ENCODE measurements at places on chromosomes 13 and 19. TPM values are rescaled to one million over a fixed set of nuclear protein-coding genes. Genes with fewer than 3 reads are reported as not detected.

- no peak for DNase-seq
Measured at GRCh38 chr13:51833980-51834379, 11.0 kb downstream of the TMEM272 start.

- DNase-seq = no peak
Measured at GRCh38 chr13:60887711-60888110, 490.7 kb downstream of the TDRD3 start.

DNA sequence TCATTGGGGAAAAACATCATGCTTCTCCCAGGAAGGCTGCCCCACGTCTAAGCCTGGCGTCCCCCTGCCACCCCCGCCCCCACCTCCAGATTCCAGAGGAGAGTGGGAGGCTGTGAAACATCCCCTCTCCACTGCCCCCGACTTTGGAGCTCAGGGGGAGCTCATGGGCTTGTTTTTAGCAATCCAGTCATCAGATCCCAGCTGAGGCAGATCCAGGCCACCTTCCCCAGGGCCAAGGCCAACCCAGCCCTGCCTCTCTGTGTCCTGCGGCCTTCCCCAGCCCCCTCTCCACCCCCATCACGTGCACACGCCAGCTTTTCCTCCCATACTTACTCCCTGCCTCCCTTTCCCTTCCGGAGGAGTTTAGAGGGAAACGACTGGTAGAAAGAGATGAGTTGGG, 38.8 kb downstream of the SHISA2 start:
- no peak for DNase-seq

DNA sequence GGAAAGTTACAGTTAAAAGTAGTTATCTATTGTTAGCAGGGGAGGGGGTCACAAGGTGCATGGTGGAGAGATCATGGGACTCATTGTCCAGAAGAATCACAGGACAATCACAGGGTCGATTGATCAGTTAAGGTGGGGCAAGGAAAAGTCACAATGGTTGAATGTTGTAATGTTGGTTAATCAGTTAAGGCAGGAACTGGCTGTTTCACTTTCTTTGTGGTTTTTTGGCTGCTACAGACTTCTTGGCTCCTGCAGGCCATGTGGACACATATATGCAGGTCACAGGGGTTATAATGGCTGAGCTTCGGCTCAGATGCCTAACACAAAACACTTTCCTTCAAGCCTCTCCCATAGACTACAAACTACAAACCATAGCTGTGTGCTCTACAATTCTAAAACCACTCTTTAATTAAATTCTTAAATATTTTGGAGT, 6.9 kb upstream of the ZNF431 start:
- DNase-seq = no peak

Gene PEX11G
- 2.6 TPM for total RNA-seq

DNA sequence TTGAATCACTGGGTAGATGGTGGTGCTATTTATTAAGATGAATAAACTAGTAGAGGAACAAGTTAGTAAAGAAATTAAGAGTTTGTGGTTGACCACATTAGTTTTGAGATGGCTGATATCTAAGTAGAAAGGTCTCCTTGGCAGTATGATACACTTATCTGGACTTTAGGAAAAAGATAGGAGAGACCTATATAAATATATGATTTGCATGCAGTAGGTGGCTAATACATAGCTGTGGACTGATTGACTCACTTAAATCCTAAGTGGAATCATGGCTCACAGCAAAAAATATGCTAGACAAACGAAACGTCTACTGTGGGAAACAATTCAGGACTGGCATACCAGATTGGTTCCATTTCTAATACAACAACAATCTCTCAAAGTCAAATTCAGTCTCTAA, 92.0 kb downstream of the CAB39L start:
- no peak for DNase-seq

Gene CACNA1A
- total RNA-seq = 0.32 TPM

Gene ZNF134
- 21.2 TPM for total RNA-seq

Gene MATK
- total RNA-seq = not detected

- peak; percentile 56 for DNase-seq
Measured at GRCh38 chr19:43534816-43535761, 2.1 kb downstream of the ZNF575 start.

Gene GJA3
- 0.97 TPM for total RNA-seq

Gene OLFM2
- 1.3 TPM for total RNA-seq

DNA sequence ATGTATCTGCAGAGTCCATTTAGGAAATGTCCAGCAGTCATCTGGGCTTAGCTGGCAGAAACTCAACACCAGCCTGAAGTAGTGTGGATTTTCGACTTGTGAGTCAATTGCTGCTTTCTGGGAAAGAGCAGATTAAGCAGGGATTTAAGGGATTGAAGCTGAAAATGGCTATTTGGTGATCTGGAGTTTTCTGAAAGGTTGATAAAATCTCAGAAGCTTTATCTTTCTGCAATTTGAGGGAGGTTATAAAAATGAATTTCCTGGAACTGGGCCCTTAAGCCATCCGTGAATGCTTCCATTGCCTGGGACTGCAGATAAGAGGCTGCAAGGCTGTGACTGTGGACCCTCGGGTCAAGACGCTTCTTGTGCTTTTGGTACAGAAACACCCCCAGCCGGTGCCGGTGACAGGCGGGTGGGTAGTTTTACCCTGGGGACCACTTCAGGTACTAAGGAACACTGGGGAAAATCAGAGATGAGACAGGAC, 61.5 kb downstream of the COL4A1 start:
- peak; percentile 90 for DNase-seq

Gene ATP4A
- total RNA-seq = not detected

- no peak for DNase-seq
Measured at GRCh38 chr13:46382224-46382623, 4.8 kb downstream of the RUBCNL start.

DNA sequence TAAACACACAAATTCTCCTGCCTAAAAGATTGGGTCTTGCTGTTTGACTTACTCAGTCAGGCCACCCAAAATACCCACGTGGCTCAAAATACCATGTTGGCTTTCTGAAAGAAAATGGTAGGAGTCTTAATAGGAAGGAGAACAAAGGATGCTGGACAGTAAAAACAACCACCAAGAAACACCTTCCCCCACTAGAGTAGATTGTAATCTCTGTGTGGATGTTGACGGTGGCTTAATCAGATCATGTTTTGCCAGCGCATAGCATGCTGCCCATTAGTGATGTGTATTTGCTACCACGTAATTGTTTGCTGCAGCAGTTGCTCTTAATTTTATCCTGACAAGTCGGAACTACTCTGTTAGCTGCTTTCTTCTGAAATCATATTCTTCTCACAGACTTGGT, 1229.3 kb upstream of the SLC10A2 start:
- no peak for DNase-seq

DNA sequence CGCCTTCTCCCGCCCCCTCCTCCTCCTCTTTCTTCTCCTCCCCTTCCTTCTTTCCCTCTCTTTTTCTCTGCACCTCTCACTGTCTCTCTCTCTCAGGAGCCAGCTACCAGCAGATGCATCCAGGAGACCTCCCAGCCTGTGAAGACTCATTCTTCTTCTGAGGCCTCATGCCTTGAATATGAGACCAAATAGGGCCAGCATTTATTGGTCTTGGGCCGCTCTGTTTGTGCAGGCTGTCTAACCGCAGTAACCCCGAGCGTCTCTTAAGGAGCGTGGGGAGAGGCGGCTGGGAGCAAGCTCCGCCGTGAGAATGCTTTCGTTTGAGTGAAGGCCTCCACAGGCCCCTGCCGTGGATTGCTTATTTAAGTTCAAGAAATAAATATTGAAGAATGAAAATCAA, 167.0 kb downstream of the NUFIP1 start:
- no peak for DNase-seq

Gene CATSPERD
- total RNA-seq = not detected

- DNase-seq = no peak
Measured at GRCh38 chr19:33622809-33623511, 1.2 kb downstream of the CHST8 start.

GRCh38 chr13:29901710-29902631, 51.6 kb upstream of the UBL3 start:
- DNase-seq = peak; percentile 99

GRCh38 chr19:439167-439900, 21.5 kb downstream of the SHC2 start:
- no peak for DNase-seq

DNA sequence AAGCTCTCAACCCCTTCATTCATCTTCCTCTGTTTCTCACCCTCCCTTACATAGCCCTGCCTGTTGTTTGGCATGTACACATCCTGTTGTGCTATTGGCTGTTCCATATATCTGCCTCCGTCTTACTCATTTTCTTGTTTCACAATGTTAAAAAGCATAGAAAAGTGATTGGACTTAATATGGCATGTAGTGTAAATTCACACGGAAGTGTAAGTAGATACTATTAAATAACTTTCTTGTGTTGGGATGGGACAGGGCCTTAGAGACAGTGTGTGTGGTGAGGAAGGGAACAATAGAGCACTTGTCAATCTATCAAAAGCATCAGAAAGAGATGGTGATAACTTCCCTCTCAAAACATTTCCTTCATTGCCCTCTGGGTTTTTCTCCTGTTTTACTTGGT, 12.3 kb downstream of the LMO7 start:
- DNase-seq = no peak

GRCh38 chr13:52600666-52601065, 41.6 kb upstream of the HNRNPA1L2 start:
- peak; percentile 14 for DNase-seq

Gene ZBTB7A
- total RNA-seq = 30.9 TPM

DNA sequence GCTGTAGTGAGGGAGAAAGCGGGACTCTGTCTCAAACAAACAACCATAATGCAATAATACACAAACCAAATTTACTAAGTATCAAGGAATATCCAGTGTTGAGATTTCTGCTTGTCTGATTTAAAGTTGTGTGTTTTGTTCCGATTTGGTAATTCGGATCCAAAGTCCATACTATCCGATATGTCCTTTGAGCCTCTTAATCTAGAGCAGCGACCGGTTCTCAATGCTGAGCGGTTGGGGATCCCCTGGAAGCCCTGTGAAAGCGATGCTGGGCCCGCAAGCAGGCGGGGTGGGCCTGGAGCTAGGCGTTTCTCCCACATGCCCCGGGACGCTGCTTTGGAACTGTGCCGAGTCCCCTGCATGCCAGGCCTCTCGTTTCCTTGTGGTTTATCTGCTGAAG, 20.2 kb downstream of the C19orf44 start:
- DNase-seq = no peak

Gene LIM2
- total RNA-seq = not detected

DNA sequence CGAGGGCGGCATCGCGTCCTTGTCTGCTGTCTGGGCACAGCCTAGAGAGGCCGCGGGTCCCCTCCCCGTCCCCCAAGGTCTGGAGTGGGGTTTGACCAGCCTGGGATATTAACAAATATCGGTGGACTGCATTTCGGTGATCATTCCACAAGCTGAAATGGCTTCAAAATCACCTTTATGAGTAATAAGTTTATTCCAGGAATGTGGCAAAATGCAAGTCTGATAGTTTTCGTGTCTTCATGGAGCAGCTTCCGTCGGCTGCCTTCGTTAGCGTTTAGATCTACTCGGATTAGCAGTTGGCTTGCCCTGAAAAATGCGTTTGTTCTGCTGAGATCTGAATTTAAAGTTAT, 1.1 kb upstream of the GJA3 start:
- no peak for DNase-seq

DNA sequence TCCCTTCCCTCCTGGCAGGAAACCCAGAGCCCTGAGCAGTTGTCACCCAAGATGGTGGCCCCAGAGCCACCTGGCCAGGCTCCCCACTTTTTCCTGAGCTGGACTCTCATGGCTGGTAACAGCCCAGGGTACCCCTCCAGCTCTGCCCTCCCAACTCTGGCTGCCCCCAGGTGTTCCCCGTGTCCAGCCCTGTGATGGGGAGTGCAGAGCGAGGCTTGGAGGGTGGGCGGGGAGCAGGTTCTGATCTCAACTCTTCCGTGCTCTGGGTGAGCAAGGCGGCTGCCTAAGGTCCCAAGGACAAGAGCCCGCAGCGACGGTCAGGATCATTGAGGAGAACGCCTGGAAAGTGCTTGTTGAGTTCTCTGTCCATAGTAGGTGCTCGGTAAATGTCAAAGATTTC, 54.7 kb upstream of the GAS6 start:
- DNase-seq = no peak

Gene DNAJC15
- total RNA-seq = 6.1 TPM

DNA sequence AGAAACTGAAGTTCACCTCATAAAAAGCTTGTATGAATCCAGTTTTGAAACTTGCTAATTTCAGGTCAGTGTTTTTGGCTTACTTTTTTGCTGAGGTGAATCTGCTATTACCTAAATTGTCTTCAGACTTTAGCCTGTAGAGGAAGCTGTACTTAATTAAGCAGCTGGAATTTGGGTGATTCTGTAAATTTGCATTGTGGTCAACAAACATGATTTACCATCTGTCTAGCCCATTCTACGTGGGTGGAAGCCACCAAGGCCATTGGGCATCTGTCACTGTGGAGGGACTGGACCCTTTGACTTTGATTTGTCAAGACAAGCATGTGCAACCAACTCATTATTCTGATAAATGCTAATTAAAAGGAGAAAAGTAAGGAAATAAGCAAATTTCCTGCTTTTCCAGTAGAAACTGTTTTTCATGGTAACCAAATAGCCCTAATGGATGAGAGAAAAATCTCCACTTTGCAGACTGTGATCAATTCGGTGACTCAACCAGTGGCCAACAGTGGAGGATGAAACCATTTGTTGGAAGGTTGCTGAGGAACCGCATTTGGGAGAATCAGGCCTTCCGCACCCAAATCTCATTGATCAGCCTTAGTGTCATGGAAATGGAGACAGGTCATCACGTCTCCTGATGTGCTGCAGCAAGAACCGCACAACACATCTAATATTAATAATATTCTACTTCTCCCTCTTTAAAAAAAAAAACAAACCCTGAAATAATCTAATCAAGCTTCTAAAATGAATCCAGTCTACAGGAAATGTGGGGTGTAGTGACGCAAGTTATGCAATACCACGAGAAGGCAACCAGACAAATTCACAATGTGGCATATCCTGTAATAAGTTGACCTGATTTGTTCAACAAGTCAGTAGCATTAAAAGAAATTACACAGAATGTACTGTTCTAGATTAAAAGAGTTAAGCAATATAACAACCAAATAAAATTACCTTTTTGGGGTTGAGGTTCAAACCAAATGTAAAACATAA, 54.3 kb downstream of the GARRE1 start:
- DNase-seq = peak; percentile 45

DNA sequence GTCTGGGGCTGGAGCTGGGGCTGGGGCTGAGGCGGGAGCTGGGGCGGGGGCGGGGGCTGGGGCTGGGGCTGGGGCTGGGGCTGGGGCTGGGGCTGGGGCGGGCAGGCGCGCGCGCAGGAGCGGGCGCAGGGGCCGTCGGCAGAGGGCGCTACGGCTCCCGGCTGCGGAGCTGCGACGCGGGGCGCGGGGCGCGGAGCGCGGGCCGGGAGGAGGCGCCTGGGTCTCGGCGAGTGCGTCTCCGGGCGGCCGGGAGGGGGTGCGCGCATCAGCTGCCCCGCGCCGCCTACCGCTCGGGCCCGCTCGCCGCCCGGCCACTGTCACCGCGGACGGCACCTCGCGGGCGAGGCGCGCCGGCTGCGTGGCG, 422 bp upstream of the MTUS2 start:
- peak; percentile 49 for DNase-seq

Gene ZNF101
- total RNA-seq = 5.6 TPM
